ENCODE measurements at places on chromosomes 5 and 9. TPM values are rescaled to one million over a fixed set of nuclear protein-coding genes. Genes with fewer than 3 reads are reported as not detected.
A peak's percentile ranks its signal among the peaks of the same experiment; 100 is the strongest.

GRCh38 chr5:151239237-151239861 is 13.6 kb upstream of the GM2A start:
- peak; percentile 90 for DNase-seq

GRCh38 chr5:60185231-60186099 is 291.9 kb upstream of the PDE4D start:
- DNase-seq = no peak

DNA sequence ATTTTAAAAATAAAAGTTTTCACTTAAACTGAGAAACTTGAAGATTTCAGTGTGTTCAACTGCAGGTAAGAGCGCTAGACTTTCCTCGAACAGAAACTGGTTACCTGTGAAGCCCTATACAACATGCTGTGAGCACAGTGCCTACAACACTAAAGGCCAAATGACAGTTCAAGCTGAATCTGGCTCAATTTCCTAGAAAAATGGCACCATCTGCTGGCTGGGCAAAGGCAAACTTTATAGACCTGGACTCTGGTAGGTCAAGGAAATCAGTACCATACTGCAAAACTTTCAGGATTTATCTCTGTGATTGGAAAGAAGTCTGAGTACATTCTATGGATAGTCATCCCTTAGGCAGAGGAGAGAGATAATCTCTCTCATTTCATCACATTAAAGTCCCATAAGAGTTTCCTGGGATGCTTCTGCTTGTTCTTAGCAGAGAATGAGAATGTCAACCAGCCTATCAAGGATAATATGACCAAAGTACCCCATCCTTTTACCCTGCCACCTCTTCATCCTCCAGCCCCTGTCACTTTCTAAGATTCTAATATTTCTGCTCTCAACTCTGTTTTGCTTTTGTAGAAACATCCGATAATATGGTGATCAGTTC is 31.8 kb upstream of the FOXB2 start:
- DNase-seq = no peak

- DNase-seq = no peak
Measured at GRCh38 chr5:170333161-170333910, 35.8 kb upstream of the LCP2 start.

- DNase-seq = no peak
Measured at GRCh38 chr5:57174890-57175510, 1.1 kb downstream of the GPBP1 start.

DNA sequence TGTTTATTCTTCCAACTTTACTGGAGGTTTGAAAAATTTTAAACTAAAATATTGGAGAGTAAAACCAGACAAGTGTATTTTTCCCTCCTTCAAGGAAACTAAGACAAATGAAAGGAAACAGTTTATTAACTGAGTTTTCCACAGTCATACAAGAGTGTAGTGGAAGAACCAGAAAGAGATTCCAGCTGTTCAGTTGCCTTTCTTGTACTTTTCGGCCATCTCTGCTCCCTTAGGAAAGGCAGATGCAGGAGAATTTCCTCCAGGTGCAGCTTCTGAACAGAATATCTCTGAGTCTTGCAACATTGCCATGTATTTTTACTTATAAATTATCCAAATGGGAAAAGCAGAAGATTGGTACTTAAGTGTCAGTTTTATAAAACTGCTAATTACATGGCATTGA is 217.1 kb downstream of the MAST4 start:
- no peak for DNase-seq

DNA sequence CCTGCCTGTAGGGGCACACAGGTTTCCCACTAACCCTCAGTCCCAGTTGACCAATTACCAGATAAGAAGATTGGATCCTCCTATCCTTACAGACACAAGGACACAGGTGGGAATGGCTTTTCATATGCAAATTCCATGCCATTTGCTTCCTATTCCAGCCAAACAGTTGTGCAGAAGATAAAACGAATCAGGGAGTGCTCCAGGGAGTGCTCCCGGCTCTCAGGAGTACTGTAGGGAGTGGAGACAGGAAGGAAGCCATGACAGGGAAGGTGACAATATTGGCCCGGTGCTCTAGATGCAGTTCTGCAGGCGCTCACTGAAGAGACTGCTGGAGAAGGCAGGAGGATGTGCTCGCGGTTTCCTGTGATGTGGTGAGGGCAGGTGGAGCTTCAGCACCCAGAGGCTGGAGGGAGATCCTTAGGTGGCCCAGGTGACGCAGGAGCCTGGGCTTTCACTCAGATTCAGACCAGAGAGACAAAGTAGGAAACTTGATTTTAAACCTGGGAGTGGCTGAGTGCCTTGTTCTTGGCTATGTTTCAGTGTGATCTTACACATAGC is 260.0 kb downstream of the AUH start:
- no peak for DNase-seq

The PCDHB10 gene
- 0.64 TPM for total RNA-seq

The AUH gene
- 44.1 TPM for total RNA-seq

The FOXD4L5 gene
- not detected for total RNA-seq

The TENT4A gene
- 10.7 TPM for total RNA-seq
